Activated T-cell treated with anti-CD3 and anti-CD28 coated beads for 24 hours (primary cell): ENCODE measurements at places on chromosomes 16 and 17.

- no peak for DNase-seq
Observed at GRCh38 chr16:51755039-51755501, 604.0 kb upstream of the SALL1 start.

- no peak for DNase-seq
Observed at GRCh38 chr17:30579610-30580315, 102.6 kb downstream of the GOSR1 start.

DNA sequence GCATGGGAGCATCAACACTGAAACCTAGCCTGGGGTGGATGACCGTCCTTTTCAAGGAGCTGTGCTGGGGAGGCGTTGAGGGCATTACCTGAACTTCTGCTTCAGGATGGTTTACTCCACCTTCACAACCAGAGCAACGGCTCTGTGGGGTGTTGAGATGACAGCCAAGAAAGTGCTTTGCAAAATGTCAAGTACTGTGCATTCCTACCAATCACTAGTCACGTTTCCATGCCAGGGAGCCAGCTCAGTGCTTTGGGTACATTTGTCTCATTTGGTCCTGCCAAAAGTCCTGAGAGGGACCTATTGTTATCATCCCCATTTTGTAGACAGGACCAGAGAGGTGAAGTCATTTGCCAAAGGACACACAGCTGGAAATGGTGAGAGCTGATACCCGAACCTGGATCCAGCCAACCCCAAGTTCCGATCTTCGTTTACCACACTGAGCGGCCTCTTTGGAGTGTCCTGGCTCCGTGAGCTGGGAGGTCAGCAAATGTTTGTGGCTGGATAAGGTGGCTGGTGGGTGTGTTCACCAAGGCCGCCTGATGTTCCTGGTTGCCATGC, 61.6 kb downstream of the IRF8 start:
- DNase-seq = no peak

GRCh38 chr16:85823328-85823920, 23.9 kb downstream of the COX4I1 start:
- DNase-seq = no peak

GRCh38 chr16:20137194-20137593, 63.5 kb upstream of the GPR139 start:
- no peak for DNase-seq

DNA sequence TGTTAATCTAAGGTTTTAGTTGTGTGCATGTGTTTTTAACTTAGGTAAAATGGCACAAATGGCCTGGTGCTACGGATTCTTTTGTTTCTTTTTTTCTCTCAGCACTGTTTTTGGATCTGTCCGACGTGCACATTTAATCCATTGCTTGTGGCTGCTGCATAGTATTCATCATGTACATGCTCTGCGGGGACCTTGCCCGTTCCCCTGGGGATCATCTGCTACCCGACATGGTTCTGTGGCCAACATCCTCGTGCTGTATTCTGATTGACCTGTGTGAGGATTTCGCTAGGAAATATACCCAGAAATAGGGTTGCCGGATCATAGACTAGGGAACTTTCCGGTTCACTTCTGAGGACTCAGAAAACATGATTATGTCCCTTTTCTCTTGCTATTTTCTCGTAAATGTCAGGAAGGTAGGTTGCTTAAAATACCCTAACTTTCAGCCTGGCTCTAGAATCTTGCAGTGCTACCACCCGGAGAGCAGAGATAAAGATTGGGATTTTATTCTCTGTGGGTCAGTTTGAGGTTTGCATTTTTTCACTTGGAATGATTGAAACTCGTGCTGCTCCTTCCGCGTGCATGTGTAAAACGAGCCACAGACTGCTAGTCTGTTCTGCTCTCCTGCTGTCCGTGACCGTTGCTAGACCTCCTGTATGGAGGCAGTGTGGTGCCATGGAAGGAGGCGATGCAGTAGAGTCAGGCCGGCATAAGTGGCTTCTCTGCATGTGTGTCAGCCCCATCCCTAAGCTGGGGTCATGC, 42.9 kb downstream of the LDHD start:
- no peak for DNase-seq

DNA sequence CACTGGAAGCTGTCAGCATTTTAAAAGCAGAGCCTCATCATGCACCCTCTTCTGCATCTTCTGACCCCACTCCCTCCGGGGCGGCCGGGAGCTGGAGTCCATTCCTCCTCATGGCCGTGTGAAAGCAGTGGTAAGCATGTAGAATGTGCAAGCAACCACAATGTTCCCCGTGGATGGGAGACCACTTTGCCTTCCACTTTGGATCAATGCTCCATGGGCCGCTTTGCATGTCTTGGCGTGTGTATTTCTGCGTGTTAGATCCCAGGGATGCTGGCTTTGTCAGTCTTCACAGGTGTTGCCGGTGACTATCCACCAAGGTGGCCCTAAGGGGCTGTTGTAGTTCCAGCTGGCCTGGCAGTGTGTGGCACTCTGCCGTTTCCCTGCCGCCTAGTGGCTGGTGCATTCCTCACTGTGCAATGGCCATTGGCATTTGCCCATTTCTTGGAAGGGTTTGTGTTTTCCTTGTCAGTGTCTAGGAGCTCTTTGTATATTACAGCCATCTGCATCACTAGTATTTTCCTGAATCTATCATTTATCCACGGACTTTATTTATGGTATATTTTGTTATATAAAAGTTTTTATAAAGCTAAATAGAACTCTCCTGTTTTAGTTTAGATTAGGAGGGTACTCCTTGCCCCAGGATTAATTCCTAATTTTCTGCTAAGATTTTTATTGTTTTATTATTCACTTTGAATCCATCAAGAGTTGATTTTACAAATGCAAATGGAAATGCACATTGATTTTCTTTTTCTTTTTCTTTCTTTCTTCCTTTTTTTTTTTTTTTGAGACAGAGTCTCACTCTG, 5.8 kb upstream of the ALDH3A1 start:
- DNase-seq = no peak
